ENCODE measurements at places on chromosomes 2 and 18.
A peak's percentile ranks its signal among the peaks of the same experiment; 100 is the strongest.

- peak; percentile 77 for DNase-seq
Observed at GRCh38 chr18:25516121-25516520, 164.2 kb upstream of the ZNF521 start.

- DNase-seq, result no peak
Observed at GRCh38 chr2:48440103-48440390, 89.9 kb upstream of the STON1 start.

DNA sequence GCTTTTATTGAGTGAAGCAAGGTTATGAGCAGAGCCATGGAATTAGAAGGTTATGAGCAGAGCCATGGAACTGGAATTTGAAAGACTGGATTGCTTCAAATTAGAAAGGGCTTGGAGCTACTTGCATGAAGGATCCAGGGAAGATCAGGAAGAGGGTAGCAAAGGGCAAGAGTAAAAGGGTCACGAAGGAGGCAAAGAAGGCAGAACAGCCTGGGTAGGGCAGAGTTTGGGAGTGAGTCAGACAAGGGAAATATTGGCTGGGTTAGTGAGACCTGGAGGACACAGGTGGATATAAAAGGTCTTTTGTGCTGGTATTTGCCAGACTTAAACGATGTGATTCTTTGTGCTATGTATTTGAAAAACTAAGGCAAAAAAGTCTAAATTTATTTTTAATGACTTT, 65.0 kb downstream of the SEMA4F start:
- DNase-seq, result no peak

GRCh38 chr18:42882122-42882521, 233.4 kb downstream of the RIT2 start:
- peak; percentile 41 for DNase-seq

DNA sequence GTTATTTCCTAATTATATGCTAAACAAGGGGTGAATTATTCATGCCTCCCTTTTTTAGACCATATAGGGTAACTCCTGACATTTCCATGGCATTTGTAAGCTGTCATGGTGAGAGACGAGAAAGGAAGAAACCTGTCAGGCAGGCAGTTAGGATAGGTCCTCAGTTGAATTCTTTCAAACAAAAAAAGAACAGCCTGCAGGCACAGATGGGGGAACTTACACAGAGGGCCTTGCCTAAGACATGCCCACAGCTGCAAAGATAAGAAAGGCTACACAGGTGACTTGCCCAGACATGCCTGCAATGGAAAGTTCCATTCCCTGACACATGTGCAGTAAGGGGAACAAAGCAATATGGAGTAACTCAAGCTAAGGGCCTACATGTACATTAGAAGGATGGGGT, 128.1 kb downstream of the TMEM163 start:
- no peak for DNase-seq

GRCh38 chr18:10061566-10062140, 147.8 kb downstream of the VAPA start:
- peak; percentile 32 for DNase-seq

GRCh38 chr18:43961722-43962121, 684.4 kb upstream of the SYT4 start:
- DNase-seq, result peak; percentile 17

DNA sequence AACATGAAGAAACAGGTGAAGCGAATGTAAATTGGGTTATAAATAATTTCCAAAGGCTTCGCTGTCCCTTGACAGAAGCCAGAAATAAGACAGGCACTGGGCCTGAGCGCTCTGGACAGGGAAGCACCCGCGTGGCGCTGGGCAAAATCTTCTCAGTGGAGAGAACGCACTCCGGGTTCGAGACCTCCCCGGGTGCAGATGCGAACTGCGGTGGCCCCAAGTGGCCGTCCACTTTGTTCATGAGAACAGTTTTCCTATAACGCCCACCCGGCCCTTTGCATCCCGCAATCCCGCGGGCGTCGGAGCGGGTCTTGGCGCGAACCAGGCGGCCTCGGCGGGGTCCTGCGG, 651 bp upstream of the DPYSL5 start:
- DNase-seq, result peak; percentile 78

DNA sequence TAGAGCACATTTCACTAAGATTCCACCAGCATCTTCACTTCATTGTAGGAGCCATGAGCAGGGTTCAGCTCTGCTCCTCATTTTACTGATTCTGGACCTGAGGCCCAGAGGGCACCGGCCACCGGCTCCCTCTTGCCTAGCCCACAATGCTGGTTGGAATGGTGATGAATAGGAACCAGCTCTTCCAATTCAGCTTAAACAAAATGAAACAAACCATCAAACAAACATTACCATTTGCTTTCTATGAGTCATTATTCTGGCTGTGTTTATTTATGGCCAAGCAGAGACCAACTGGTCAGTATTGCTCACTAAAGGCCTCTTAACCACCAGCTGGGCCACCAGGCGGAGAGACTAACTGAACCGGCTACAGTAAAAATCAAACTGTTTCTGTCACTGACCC, 176.7 kb downstream of the MTX2 start:
- DNase-seq, result peak; percentile 68

All from NCI-H69 (cell line).